ENCODE measurements at places on chromosomes 7 and 10. TPM values are rescaled to one million over a fixed set of nuclear protein-coding genes. Genes with fewer than 3 reads are reported as not detected.

OPN4 gene
- not detected for total RNA-seq

GDF2 gene
- total RNA-seq = not detected

MYL10 gene
- total RNA-seq = not detected

TSPAN13 gene
- total RNA-seq = 2.5 TPM

EVX1 gene
- not detected for total RNA-seq
